Fibroblast of villous mesenchyme (primary cell): ENCODE measurements at places on chromosomes 5 and 9.

- no peak for DNase-seq
Observed at GRCh38 chr5:1020452-1020961, 11.9 kb downstream of the NKD2 start.

DNA sequence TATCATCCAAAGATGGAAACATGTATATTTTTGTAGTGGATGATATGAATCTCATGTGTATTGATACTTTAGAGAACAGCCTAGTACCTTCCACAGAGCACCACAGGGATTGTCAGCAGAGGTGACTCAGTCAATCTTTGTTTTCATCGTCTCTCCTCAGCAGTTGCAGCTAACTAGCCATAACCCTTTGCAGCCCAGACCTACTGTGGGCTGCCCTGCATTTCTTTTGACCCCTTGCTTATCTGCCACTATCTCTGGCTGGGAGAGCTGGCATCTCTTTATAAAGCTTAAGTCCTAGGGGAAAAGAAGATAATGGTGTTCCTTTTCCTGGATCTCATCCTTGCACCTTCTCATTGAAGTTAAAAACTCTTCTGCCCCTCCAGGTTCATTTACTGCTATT, 28.7 kb downstream of the HMGCR start:
- no peak for DNase-seq

GRCh38 chr9:71703172-71703872, 65.0 kb downstream of the CEMIP2 start:
- DNase-seq = peak; percentile 36

DNA sequence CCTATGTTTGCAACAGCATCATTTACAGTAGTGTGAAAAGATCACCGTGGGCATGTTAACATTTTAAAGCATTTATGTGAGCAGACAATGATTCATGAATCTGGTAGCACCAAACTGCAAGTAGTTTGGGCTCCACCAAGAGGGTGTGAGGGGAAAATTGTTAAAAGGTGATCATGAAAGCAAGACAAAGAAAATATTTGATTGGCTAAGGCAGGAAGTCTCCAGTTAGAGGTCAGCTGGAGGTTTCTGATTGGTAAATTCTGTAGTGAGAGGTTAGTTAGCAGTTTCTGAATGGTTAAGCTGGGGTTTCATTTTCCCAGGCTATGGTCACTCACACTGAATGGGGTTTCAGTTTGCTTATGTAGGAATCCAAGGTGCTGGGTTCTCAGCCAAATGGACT, 13.5 kb upstream of the DRD1 start:
- no peak for DNase-seq

GRCh38 chr5:157548513-157549282, 26.9 kb downstream of the ADAM19 start:
- DNase-seq = peak; percentile 84

DNA sequence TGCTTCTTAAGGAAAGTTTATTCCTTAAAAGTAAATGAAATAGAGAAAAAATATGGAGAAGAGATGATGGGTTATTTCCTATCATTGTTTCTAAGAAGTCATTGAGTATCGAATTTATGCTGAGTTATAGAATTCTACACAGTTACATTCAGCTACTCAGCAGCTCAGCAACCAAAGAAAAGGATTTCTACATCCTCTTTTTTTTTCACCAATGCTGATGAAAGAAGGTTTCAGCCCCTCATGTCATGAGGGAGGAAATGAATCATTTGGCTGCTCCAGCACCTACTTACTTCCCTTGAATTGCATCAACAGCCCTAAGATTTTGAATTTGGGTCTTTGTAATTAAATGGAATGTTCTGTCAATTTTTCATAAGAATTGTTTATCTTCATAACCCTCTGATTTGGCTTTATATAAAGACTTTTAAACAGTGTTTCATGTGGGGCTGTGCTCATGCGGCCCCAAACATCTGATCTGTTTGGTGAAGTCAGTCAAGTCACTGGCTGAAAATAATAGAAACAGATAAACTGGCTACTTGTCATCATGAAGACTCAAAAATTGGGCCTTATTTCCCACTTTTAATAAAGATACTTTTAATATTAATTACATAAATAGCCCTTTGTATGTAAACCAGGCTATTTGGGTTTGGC, 18.5 kb upstream of the SNX2 start:
- peak; percentile 48 for DNase-seq
